Gastrocnemius medialis (tissue), 4 donors: ENCODE measurements at places on chromosomes 4 and X. TPM values are rescaled to one million over a fixed set of nuclear protein-coding genes. Genes with fewer than 3 reads are reported as not detected.

Gene GLOD5
- total RNA-seq: not detected

Gene NDST3
- 0.13 TPM for total RNA-seq

Gene VCX
- total RNA-seq: not detected

Gene KDR
- 7.6 TPM for total RNA-seq

GRCh38 chr4:12050357-12050756 is 621.7 kb upstream of the HS3ST1 start:
- no peaks in the 10 kb centered on the region for H3K4me1 ChIP-seq
- no peak overlapping the region for H3K4me3 ChIP-seq
- H3K27ac ChIP-seq: no peak overlapping the region

GRCh38 chr4:152112887-152113286 is 352.1 kb upstream of the GATB start:
- H3K36me3 ChIP-seq: no peaks in the 10 kb centered on the region
- no peak for DNase-seq
- H3K4me1 ChIP-seq: peaks cover 15% of the 10 kb centered on the region
- H3K4me3 ChIP-seq: no peak overlapping the region

- no peak for DNase-seq
- peaks cover 4% of the 10 kb centered on the region for H3K4me1 ChIP-seq
- H3K27me3 ChIP-seq: no peaks in the 10 kb centered on the region
- H3K36me3 ChIP-seq: no peaks in the 10 kb centered on the region
Measured at GRCh38 chr4:140368686-140369085, 4.8 kb upstream of the SCOC start.

DNA sequence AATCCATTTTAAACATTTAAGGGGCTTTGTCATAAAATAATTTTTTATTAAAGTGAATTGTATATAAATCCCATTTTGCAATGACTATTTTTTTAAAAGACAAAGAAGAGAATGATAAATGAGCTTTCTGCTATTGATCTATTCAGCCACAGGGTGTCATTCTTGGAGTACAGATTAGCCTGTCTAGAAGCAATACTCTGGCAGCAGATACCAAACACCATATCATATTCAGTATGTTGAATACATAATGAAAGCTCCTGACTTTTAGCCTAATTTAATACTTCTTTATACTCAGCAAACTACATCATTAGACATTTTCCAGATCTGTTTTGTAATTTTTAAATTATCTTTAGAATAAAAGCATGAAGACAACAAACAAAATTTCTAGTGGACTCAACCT is 496.3 kb downstream of the PDGFC start:
- no peaks in the 10 kb centered on the region for H3K4me1 ChIP-seq
- H3K4me3 ChIP-seq: no peak overlapping the region
- no peak overlapping the region for H3K27ac ChIP-seq

DNA sequence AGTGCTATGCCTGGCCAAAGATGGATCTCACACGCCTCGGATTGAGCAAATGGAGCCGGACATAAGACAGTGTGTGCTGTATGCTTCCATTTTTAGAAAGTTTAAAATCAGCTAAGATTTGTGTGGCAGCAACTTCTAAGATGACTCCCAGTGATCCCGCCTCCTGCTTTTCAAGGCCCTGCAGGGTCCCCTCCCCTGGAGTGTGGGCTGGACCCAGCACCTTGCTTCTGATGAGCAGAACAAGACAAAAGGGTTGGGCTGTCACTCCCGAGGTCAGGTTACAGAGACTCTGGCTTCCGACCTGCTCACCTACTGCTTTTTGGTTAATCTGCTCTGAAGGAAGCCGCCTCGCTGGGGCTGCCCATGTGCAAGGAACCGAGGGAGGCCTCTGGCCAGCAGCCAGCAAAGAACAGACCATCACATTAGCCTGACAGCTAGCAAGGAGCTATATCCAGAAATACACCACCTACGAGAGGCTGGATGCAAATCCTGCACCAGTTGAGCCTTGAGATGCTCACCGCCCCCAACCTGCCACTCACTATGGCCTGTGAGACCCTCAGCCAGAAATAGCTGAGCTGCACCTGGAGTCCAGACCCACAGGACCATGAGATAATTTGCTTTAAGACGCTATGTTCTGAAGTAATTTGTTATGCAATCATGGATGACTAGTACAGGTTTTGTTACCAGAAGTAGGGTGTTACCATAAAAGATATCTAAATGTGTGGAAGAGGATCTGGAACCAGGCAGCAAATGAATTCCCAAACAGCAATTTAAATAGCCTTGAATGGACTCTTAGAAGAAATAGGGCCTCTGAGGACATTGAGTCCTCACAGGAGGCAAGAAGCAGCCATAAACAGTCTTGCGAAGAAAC is 47.6 kb downstream of the CRMP1 start:
- no peaks in the 10 kb centered on the region for H3K36me3 ChIP-seq
- no peak overlapping the region for H3K4me3 ChIP-seq
- H3K27ac ChIP-seq: no peak overlapping the region
- DNase-seq: no peak
- peaks cover 3% of the 10 kb centered on the region for H3K27me3 ChIP-seq

- peaks cover 8% of the 10 kb centered on the region for H3K4me1 ChIP-seq
- H3K27me3 ChIP-seq: peaks cover 49% of the 10 kb centered on the region
- peak overlapping the region; percentile 54 for H3K4me3 ChIP-seq
- peak overlapping the region; percentile 51 for H3K27ac ChIP-seq
- no peaks in the 10 kb centered on the region for H3K36me3 ChIP-seq
Measured at GRCh38 chr4:80202741-80203553, 5.6 kb downstream of the PRDM8 start.

GRCh38 chr4:165101641-165102040 is 11.0 kb downstream of the TMEM192 start:
- peaks cover 30% of the 10 kb centered on the region for H3K36me3 ChIP-seq
- H3K4me1 ChIP-seq: no peaks in the 10 kb centered on the region
- no peak for DNase-seq
- H3K27me3 ChIP-seq: no peaks in the 10 kb centered on the region
- no peak overlapping the region for H3K4me3 ChIP-seq
- H3K27ac ChIP-seq: no peak overlapping the region

- no peaks in the 10 kb centered on the region for H3K27me3 ChIP-seq
- no peak overlapping the region for H3K27ac ChIP-seq
- H3K36me3 ChIP-seq: no peaks in the 10 kb centered on the region
- no peak for DNase-seq
- H3K4me3 ChIP-seq: no peak overlapping the region
- H3K4me1 ChIP-seq: no peaks in the 10 kb centered on the region
Measured at GRCh38 chr4:5700459-5700858, 7.9 kb downstream of the EVC2 start.

- no peaks in the 10 kb centered on the region for H3K36me3 ChIP-seq
- no peak for DNase-seq
- H3K27me3 ChIP-seq: no peaks in the 10 kb centered on the region
- peak overlapping the region; percentile 60 for H3K27ac ChIP-seq
- H3K4me1 ChIP-seq: peaks cover 17% of the 10 kb centered on the region
Measured at GRCh38 chrX:68995386-68995779, 166.6 kb downstream of the EFNB1 start.

- H3K27me3 ChIP-seq: no peaks in the 10 kb centered on the region
- no peak for DNase-seq
- H3K36me3 ChIP-seq: no peaks in the 10 kb centered on the region
- no peak overlapping the region for H3K27ac ChIP-seq
- H3K4me3 ChIP-seq: no peak overlapping the region
Measured at GRCh38 chrX:127259742-127260141, 440.2 kb downstream of the PRR32 start.
